ENCODE measurements at places on chromosomes 7 and 10.
A peak's percentile ranks its signal among the peaks of the same experiment; 100 is the strongest.

- DNase-seq: no peak
Measured at GRCh38 chr7:132560825-132561529, 15.3 kb downstream of the PLXNA4 start.

GRCh38 chr7:19062216-19062615, 55.2 kb downstream of the TWIST1 start:
- no peak for DNase-seq

GRCh38 chr7:99560834-99561736, 2.6 kb downstream of the ZNF655 start:
- DNase-seq: no peak

GRCh38 chr10:101710793-101711192, 15.8 kb upstream of the FBXW4 start:
- DNase-seq: no peak

GRCh38 chr7:111815354-111815753, 253.1 kb upstream of the IMMP2L start:
- DNase-seq: no peak

DNA sequence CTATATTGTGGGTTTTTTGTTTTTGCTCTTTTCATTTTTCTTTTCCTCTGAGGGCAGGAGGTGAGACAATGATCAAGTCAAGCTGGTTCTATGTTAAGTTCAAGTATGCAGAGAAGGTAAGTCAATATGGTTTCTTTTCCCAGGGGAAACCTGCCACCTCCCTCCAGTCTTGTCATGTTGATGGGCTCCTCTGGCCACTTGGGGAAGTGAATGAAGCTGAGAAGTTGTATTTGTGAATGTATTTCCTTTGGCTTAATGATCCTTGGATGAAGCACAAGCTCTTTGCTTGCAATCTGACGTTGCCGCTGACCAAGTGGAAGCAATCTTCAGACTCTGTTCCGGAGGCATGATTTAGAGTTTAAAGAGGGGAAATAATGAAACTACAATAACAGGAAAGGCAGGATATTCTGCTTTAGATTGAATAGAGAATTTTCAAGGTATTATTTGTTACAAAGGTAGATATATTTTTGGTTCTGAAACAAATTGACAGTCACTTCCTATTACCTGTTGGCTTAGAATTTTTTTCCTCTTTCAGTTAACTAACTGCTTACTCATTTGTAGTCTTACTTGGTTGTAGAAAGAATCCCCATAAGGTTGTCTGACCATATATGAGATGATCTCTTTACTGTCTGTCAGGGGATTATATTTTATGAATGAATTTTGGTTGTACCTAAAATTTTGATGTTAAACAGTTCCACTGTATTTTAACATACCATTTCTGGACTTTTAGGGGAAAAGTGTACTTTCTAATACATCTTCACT, 369.6 kb downstream of the AUTS2 start:
- no peak for DNase-seq

- DNase-seq: no peak
Measured at GRCh38 chr10:79105150-79105739, 36.5 kb downstream of the ZMIZ1 start.

GRCh38 chr7:151845412-151846205, 31.3 kb downstream of the PRKAG2 start:
- DNase-seq: no peak

DNA sequence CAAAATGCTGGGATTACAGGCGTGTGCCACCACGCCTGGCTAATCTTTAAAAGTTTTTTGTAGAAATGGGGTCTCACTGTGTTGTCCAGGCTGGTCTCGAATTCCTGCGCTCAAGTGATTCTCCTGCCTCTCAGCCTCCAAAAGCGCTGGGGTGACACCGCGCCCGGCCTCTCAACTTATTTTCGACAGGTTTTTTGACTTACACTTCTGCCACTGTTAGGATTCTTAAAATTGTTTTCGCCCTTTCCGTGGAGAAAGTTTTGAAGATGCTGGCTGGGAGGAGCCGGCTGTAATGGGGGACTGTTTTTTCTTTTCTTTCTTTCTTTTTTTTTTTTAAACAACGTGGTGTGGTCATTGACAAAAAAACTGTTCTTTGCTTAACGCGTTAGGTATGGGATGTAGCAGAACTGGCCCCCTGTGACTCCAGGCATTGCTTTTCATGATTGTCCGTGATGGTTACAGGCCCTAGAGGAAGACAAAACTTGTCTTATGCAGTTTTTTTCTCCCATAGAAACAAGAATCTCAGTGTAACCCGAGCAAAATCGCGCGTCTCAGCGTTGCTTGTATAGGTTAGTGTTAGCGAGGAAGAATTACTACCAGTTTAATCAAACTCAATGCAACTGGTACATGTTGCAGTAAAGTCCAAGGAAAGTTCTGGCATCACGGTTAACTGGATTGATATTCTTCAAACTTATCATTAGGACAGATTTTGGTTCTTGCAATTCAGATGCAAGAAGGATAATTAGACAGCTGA, 72.2 kb downstream of the DAGLB start:
- DNase-seq: peak; percentile 50

DNA sequence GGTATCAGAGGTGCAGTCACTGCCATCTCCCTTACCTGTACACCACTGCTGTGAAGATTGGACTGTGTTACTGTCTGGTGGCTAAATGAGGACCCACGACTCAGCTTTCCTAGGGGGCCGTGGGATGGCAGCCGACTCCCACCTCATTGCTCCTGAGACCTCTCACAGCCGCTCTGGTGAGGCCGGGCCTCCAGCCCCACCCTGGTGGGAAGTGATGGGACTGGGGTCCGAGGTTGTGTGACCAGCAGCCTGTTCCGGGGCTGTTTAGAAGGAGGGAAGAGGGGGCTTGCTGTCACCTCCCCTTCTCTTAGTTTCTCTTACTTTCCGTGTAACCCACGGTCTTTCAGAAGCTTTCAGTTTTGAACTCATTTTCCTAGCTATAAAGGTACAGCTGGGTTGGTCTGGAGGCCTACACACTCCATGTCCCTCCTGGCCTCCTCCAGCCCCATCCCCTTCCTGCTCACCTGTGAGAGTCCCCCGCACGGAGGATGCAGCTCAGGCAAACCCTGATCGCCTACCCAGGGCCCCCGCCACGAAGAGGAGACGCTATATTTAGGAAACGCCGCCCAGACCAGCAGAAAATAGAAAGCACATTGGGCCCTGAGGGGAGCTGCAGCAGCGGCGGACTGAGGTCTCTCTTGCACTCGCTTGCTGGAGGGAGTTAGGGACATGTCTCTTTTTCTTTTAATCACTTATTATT, 4.6 kb downstream of the EMX2 start:
- DNase-seq: no peak

DNA sequence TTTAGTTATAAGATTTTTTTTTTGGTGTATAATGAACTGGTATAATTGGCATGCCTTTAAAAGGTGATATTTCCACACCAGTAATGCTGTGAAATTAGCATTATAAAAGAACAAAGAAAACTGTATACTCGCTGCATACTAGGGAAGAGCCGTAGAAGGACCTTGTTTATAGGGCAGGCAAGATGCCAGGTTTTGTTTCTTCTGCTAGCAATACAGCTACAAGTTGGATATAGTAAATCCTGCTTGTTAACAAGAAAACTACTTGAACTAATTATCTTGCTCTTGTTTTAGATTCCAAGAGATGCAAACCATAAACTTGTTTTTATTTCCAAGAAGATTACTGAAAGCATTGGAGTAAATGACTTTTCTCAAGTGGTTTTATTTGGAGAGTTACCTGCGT, 1.9 kb downstream of the DNAH11 start:
- DNase-seq: no peak

DNA sequence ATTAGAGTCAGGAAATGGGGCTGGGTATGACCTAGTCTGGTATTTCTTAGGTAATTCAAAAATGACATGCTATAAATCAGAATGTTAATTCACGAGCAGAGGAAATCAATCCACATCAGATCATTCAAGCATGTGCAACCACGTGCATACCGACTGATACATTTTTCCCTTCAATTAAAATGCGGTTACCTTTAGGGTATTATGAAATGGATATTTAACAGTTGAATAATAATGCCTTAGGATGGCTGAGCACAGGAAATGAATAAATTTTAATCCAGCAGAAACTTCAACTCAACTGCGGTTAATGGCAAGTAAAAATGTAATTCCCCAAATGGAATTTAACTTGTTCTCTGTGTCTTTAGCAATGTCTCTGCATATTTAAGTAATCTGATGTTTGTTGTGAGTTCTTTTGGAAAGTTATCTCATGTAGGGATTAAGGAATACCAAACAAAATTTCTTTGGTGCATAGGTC, 9.2 kb downstream of the CPA2 start:
- DNase-seq: no peak
